ENCODE measurements at places on chromosomes 6 and 20.

DNA sequence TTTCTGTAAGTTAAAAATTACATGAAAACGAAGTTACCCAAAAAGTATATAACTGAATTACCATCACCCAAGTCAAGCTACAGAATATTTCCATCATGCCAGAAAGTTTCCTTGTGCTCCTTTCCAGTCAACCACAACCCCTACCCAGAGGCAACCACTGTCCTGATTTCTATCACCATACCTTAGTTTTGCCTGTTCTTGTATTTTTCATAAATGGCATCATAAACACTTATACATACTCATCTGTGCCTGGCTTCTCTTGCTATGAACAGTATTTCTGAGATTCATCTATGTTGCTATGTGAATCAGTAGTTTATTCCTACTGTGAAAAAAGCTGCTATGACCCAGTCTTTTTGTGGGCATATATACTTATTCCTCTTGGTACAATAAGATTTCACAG lies 7.4 kb downstream of the FKBP5 start:
- DNase-seq, result no peak

GRCh38 chr6:145214570-145214969 lies 520.8 kb downstream of the EPM2A start:
- DNase-seq, result no peak

GRCh38 chr20:31691646-31692275 lies 30.9 kb downstream of the BCL2L1 start:
- DNase-seq, result no peak

DNA sequence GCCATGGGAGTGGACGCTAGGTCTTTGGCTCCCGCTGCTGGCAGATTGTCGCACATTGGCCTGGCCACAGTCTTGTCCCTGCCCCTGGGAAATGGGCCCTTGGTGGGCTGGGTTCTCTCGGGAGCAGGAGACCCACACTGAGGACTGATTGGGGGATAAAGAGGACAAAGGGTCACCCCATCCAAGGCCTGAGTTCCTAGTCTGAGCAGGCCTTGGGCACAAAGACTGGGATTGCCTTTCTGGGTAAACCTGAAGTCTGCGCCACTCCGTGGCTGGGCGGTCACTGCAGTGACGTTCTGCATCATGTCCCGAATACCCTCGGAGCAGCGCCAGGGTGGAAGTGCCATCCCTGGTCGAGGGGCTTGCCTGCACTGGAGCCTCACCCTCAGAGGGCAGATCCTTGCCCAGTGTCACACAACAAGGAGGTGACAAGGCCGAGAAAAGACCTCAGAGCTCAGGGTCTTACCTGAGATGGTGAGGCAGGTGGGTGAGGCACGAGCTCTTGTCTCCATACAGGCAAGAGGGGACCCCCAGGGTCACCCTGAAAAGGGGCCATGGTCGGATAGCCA lies 36.1 kb upstream of the ZBP1 start:
- no peak for DNase-seq

GRCh38 chr6:168884646-168885086 lies 369.0 kb downstream of the THBS2 start:
- DNase-seq, result peak; percentile 84

DNA sequence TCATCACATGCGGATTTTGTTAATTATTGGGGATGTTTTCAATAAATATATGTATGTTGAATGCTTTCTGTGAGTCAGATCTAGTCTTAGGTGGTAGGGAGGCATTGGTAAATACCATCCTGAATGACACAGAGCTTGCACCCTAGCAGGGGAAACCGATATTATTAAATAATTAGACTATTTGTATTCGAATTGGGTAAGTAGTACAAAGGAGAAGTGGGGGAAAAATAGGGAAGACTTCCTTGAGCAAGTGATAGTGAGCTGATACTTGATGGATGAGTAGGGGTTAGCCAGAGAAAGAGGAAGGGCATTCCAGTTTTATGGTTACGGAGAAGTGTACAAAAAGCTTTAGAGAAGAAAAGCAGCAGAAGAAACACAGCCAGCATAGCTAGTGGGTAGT lies 1.5 kb downstream of the RIOK1 start:
- no peak for DNase-seq

GRCh38 chr20:39829661-39830060 lies 859.4 kb downstream of the MAFB start:
- peak; percentile 20 for DNase-seq

GRCh38 chr20:32516583-32517517 lies 68.3 kb downstream of the NOL4L start:
- DNase-seq, result no peak

DNA sequence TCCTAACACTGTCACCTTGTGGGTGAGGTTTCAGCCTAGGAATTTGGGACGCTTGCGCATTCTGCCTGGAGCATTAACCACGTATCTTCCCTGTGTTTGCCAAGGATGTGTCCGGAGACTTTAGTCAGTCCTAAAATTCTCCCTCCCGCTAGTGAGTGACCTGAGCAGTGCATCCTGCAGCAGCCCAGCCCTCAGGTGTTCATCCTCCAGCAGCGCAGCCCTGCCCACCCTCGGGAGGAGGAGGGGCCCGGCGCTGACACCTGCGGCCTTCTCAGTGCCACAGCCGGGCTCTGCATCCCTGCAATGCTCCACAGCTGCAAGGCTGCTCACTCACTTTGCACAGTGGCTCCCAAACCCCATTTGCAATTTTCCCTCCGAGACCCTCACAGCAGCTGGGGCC lies 79.5 kb downstream of the ERMARD start:
- DNase-seq, result no peak

DNA sequence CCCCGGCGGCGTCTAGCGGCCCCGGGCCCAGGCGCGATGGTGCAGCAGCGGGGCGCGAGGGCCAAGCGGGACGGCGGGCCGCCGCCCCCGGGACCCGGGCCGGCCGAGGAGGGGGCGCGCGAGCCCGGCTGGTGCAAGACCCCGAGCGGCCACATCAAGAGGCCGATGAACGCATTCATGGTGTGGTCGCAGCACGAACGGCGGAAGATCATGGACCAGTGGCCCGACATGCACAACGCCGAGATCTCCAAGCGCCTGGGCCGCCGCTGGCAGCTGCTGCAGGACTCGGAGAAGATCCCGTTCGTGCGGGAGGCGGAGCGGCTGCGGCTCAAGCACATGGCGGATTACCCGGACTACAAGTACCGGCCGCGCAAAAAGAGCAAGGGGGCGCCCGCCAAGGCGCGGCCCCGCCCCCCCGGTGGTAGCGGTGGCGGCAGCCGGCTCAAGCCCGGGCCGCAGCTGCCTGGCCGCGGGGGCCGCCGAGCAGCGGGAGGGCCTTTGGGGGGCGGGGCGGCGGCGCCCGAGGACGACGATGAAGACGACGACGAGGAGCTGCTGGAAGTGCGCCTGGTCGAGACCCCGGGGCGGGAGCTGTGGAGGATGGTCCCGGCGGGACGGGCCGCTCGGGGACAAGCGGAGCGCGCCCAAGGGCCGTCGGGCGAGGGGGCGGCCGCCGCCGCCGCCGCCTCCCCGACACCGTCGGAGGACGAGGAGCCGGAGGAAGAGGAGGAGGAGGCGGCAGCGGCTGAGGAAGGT lies 715 bp downstream of the SOX12 start:
- DNase-seq, result no peak

- no peak for DNase-seq
These were observed 72.3 kb upstream of the IFNGR1 start for GRCh38 chr6:137291441-137291840.

DNA sequence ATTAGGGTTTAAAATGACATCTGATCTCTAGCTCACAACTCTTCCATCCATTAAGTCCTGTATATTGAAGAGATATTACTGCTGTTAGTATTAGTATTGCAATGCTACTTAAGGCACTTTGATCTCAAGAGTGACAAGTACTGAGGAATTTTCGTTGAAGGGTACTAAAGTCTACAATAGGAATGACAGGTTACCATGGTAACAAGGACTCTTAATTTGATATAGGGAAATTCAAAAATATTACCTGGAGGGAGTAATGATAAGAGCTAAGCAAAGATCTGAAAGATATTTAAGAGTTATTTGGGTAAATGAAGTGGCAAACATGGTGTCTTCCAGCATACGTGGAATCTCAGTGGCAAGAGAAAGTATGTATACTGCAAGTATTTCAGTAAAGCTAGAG lies 518.0 kb upstream of the SLC35B3 start:
- DNase-seq, result no peak

- peak; percentile 4 for DNase-seq
These were observed 105.6 kb downstream of the BTBD3 start for GRCh38 chr20:12023194-12023795.

GRCh38 chr6:108521616-108522107 lies 39.1 kb upstream of the FOXO3 start:
- no peak for DNase-seq

All from GM12891 (cell line).